ENCODE measurements at places on chromosomes 3 and 15.

- DNase-seq = no peak
Measured at GRCh38 chr3:14614862-14615261, 36.7 kb upstream of the CCDC174 start.

- DNase-seq = no peak
Measured at GRCh38 chr3:48999085-48999858, 7.9 kb upstream of the WDR6 start.

GRCh38 chr3:158384019-158384418, 187.0 kb upstream of the MLF1 start:
- DNase-seq = no peak

GRCh38 chr3:16186086-16186485, 11.6 kb downstream of the GALNT15 start:
- no peak for DNase-seq

DNA sequence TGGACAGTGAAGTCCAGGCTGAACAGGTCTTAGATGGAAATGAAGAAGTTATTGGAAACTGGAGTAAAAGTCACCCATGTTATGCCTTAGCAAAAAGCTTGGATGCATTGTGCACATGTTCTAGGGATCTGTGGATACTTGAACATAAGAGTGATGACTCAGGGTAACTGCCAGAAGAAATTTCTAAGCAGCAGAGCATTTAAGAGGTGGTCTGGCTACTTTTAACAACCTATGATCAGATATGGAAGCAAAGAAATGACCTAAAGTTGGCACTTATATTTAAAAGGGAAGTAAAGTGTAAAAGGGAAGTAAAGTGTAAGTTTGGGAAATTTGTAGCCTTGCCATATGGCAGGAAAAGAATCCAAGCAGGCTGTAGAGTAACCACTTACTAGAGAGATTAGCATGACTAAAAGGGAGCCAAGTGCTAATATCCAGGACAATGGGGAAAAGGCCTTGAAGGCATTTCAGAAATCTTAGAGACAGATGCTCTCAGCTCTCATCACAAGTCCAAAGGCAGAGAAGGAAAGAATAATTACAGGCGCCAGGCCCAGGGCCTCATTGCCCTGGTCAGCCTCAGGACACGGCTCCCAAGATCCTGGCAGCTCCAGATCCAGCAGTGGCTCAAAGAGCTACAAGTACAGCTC, 73.9 kb upstream of the KCNH8 start:
- no peak for DNase-seq

GRCh38 chr3:86658876-86659275, 332.1 kb downstream of the VGLL3 start:
- no peak for DNase-seq

DNA sequence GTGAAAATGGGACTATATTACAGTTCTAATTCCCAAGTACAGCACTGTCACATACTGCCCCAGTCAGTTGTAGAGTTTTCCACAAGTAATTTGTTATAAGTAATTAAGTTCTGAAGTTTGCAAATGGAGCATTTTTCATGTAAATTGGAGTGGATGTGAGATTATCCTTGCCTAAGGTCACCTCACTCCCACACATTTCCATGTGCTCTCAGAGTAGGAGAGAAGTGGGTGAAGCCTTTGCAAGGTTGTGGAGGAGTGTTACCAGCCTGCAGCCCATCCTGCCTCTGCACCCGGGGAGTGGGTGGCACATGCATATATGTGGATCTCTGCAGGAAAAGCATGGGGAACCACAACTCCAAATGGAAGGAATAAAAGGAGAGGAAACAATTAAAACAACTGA, 169.8 kb downstream of the CD47 start:
- DNase-seq = no peak

DNA sequence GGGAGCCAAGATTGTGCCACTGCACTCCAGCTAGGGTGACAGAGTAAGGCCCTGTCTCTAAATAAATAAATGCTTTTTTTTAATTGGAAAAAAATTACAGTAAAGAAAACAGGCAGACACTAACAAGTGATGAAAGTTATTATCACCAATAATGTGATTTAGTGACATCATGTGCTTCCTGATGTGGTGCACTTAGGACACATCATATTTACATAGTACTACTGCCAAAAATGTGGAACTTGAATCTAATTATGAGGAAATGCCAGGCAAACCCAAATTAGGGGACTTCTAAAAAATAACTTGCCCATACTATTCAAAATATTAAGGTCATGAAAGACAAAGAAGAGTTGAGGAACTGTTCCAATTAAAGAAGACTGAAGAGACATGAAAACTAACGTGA, 30.8 kb downstream of the MAP4 start:
- DNase-seq = no peak

- peak; percentile 13 for DNase-seq
Measured at GRCh38 chr15:69535101-69535638, 82.6 kb downstream of the RPLP1 start.
